ENCODE measurements at places on chromosomes 1 and 21.

DNA sequence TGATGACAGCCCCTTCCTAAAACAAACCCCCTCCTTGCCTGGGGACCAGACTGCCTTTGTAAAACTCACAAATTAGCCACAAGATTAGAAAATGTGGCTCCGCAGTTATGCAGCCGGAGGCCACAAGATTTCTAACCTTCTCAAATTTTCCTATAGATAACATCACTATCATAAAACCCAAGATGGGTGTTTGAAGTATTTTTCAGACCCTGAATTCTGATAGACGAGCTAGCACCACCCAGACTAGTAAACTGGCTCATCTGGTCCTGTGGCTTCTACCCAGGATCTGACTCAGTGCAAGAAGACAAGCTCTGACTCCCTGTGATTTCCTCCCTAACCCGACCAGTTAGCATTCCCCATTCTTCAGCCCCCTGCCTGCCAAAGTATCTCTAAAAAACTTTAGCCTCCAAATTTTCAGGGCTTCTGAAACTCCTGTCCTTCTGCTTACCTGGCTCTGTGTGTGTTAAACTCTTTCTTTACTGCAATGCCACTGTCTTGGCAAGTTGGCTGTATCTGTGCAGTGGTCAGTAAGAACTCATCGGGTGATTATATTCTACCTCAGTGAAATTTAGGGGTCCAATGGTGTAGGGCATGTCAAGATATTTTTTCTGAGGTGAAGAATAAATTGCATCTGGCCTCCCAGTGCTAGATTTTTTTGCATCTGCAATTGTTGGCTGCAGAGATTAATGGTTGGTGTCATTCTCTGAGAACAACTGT lies 102.1 kb downstream of the S1PR1 start:
- no peak for DNase-seq

GRCh38 chr1:25020851-25021590 lies 90.9 kb upstream of the RUNX3 start:
- DNase-seq = no peak

GRCh38 chr1:222975472-222976122 lies 160.8 kb downstream of the DISP1 start:
- DNase-seq = no peak

DNA sequence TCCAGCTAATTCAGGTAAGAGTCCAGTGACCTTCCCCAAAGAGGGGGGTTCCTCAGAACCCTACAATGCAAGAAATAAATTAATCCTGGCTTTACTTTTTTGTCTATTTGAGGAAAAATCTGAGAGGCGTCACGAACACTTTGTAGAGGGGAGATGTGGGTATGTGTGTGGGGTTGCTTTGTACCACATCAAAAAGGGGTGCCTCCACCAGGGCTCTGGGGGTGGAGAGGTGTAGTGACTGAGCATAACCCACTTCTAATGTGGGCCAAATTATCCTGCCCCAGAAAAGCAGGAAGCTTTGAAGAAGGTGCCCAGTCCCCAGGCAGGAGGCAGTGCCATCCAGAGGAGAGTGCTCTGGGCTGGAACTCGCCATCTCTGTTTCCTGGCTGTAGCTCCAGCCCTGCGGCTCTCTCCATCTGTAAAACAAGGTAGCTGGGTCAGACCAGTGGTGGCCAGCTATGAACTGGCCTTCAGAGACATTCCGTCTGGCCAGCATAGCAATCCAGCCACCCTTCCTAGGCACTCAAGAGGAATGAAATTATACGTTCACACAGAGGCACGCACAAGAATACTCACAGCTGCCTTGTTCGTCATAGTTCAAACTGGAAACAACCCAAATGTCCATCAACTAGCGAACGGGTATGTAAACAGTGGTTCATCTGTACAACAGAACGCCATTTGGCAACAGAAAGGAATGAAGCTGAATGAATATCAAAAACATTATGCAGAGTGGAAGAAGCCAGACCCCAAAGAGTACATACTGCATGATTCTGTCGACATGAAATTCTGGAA lies 45.4 kb upstream of the TNFRSF1B start:
- no peak for DNase-seq

DNA sequence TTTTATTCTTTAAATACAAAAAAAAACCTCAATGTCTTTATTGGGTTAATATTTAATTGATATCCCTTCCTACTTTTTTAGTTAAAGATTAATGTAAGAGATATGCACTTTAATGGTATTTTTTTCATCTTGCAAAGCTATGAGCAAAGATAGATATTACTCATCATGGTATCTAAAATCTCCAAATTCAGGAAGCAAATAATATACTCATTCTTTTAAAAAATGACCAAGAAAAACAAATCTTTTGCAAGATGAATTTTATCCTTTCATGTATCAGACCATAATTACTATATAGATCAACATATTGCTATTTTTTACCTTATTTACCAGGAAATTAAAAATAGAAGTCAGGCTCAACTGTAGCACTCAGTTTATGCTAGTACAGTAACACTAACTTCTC lies 330.4 kb downstream of the KCNT2 start:
- DNase-seq = no peak

- no peak for DNase-seq
Measured at GRCh38 chr1:157671895-157672294, 28.7 kb downstream of the FCRL3 start.

GRCh38 chr1:235659186-235659771 lies 9.7 kb upstream of the GNG4 start:
- DNase-seq = no peak

DNA sequence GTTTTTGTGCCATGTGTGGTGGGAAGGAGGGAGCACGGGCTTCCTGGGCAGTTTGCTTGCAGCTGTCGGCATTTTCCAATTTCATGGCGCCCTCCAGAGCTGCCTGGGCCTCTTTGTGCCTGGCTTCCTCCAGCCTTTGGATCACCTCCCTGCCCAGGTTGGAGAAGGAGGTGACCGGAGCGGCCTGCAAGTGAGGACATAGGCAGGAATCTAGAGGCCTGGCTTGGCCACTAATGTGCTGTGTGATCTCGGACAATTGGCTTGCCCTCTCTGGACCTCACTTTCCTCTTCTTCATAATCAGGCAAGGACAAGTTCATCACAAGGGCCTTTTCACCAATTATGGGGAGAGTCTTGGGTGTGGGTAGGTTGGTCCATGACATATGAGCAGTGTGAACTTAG lies 245.1 kb downstream of the MATN1 start:
- no peak for DNase-seq

DNA sequence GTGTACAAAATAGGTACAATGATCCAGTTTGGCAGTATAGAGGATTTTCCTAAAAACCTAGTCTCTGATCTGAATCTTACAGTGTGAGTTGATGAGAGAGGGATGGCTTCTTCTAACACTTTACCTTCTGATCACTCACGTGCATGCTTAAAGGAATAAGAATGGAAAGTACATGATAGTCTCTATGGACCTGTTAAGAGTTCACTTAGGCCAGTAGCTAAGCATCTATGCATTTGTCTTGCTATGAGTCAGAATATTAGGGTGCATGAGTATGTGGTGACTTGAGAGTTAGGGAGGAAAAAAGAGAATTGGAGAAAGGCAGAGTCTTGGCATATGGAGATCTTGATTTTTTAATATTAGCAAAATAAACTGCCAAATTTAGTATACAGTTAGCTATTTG lies 206.3 kb downstream of the COL11A1 start:
- DNase-seq = no peak

- peak; percentile 72 for DNase-seq
Measured at GRCh38 chr1:101357444-101357986, 120.7 kb downstream of the S1PR1 start.

DNA sequence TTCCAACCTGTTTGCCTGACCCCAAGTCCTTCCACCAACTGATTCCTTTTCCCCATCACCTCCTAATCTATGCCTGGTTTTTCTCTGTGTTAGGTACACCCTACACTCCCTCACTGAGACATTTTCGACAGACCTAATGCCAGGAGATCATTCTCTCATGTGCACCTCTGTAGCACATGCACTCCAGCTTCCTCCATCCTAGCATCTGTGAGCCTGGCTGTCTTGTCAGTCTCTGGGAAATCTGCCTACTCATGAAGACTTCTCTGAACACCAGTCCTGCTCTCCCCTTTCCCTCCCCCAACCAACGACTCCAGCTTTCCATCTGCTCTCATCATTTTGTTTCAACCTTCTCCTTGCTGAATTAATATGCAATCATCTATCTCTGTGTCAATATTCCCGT lies 987 bp downstream of the MED8 start:
- no peak for DNase-seq

DNA sequence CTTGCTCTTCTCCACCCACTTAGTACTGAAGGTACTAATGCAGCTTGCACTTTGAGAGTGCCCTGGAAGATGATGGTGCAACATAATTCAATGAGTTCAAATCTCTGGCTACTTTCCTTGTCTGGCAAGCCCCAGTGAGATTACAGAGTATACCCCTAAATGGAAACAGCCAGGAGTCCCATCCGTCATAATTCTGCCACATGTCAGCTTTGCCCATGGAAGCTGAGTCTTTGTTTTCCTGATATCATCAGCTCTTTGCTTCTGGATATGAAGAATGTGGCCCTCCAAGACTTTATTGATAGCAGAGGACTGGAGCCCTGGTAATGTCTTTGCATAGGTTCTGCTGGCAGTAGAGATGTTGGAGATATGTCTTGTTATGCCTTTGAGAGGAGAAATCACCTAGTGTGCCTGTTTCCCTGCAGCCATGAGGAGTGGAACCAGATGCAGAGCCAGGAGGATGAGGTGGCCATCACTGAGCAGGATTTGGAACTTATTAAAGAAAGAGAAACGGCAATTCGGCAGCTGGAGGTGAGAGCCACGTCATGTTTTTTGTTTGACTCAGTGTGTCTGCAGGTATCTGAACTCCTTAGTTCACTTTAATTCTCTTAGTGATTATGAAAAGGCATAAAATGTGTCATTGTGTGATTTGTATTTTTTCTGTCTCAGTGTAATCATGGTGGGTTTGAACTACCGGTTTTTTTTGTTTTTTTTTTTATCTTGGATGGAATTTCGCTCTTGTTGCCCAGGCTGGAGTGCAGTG lies 18.7 kb upstream of the PPP1R8 start:
- DNase-seq = no peak

DNA sequence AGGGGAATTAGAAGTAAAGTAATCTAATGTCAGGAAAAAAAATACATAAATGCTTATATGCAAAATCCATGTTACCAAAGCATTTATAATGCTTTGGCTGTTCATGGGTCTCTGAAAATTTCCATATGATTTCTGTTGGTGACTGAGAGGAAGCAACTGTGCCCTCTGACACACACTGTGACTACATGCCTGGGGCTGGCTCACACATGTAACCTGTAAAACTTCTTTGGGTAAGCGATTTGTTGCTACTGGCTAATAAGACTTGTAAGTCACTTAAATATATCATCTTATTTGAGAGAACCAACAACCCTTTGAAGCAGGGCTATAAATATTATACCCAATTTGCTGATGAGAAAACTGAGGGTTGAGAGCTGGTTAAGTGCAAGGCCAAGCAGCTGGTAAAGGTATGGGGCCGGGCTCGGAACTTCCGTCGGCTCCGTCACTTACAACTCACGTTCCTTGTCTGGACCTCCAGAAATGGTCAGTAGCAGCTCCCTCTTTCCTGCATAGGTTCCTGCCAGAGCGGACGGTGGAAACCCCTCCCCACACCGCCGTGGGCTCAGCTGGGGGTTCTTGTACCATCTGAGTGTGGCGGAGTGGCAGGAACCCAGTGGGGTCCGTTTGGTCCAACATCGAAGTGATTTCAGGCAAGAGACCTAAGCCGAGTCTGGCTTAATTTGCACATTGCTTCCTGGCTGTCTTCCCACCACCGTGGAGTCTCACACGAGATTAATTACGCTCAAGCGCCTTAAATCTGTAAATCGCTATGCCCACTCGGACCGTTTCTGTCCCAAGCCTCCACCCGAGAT lies 714 bp downstream of the DFFA start:
- no peak for DNase-seq

- no peak for DNase-seq
Measured at GRCh38 chr1:236543065-236543669, 19.4 kb downstream of the LGALS8 start.

GRCh38 chr1:224563666-224564065 lies 52.5 kb upstream of the CNIH3 start:
- DNase-seq = no peak

- no peak for DNase-seq
Measured at GRCh38 chr1:25615563-25616094, 962 bp upstream of the MAN1C1 start.

DNA sequence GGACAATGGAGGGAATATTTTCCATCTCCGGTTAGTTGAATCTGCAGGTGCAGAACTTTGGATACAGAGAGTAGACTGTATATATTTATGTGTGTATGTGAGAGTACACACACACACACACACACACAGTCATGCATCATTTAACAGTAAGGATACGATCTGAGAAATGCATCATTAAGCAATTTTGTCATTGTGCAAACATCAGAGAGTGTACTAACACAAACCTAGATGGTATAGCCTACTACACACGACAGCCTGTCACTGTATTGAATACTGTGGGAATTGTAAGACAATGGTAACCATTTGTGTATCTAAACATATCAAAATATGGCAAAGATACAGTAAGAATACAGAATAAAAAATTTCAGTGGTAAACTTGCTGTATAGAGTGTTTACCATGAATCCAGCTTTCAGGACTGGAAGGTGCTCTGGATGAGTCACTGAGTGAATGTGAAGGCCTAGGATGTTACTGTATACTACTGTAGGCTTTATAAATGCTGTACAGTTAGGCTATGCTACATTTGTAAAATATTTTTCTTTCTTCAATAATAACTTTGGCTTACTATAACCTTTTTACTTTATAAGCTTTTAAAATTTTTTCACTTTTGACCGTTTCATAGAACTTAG lies 138.5 kb downstream of the ZZZ3 start:
- DNase-seq = no peak

DNA sequence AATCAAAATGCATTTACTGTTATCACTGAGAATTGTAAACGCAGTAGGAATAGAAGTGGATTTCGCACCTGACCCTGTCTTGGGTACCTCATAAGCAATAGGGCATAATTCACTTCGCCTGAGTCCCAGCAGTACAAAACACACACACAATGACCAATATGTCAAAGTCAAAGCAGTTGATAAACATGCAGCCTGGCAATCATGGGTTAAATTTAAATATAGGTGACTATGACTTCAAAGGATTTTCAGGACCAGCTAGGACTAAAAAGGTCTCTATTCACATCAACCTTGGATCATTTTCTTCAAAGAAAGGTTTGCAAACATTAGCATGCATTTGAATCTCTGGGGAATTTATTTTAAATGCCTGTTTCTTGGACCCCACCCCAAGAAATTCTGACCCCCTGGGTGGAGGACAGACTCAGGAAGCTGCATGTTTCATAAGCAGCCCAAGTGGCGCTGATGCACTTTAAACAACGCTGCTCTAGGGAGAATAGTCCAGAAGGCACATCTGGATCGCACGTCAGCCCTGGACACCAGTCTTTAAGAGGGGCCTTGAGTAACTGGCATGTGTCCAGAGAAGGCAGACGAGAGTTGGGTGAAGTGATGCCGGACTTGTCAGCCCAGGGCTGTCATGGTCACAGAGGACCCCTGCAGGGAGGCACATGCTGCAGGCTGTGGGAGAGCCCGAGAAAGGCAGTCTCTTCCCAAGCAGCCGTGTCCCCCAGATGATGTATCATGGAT lies 55.7 kb upstream of the EFHD2 start:
- DNase-seq = no peak

GRCh38 chr1:116807394-116808199 lies 53.4 kb downstream of the CD2 start:
- DNase-seq = no peak
